ENCODE measurements at places on chromosomes 11 and 22.
A peak's percentile ranks its signal among the peaks of the same experiment; 100 is the strongest.

DNA sequence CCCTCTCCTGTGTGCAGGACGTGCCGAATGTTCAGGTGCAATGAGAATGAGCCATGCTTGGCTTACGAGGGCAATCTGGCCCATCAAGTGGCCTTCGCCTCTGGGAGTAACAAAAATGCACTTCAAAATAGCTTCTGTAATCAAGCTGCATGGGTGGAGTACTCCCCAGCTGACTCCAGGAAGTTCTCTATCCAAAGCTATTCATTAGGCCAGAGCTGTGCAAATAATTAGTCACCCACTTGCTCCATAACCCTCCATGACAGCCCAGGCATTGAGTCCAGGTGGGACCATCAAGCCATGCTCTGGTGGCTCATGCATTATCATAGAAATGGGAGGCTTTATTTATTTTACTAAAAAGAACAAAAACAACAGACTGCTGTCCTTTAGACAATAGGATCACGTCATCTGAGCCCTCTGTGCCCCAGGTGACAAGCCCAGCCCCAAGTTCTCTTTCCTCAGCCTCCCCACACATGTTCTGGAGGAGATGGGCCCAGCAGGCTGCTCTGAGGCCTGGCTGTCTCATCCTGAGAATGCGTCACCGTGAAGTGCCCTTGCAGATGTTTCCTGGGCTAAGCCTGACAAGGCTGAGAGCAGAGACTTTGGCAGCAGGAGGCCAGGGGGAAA, 244.7 kb downstream of the ETS1 start:
- peaks cover 47% of the 10 kb centered on the region for H3K4me1 ChIP-seq
- H3K36me3 ChIP-seq: peaks cover 8% of the 10 kb centered on the region
- no peaks in the 10 kb centered on the region for H3K27me3 ChIP-seq

DNA sequence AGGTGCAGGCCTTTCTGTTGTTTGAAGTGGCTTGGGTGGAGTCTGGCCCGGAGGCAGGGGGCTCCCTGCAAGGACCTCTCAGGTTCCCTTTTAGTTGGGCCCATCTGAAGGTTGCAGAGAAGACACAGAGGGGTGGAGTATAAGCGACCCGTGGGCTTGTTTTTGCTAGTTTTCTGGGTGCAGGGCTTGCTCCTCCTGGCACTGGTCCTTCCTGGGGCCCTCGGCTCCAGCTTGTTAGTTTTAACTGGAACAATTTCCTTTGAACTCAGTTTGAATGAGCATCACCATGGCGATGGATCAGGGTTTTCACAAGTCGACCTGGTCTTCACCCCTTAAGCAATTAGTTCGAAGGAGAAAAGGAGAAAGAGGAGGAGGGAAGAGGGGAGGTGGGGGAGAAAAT, 28.5 kb upstream of the OAF start:
- DNase-seq: no peak
- H3K27ac ChIP-seq: peak overlapping the region; percentile 7
- H3K4me1 ChIP-seq: no peaks in the 10 kb centered on the region

GRCh38 chr11:86219311-86220193, 25.0 kb upstream of the EED start:
- no peak overlapping the region for H3K27ac ChIP-seq
- no peak overlapping the region for H3K4me3 ChIP-seq
- peaks cover 15% of the 10 kb centered on the region for H3K4me1 ChIP-seq

GRCh38 chr11:77656362-77656761, 18.8 kb upstream of the CLNS1A start:
- no peaks in the 10 kb centered on the region for H3K4me1 ChIP-seq
- no peaks in the 10 kb centered on the region for H3K27me3 ChIP-seq
- H3K36me3 ChIP-seq: no peaks in the 10 kb centered on the region
- no peak for DNase-seq
- no peak overlapping the region for H3K4me3 ChIP-seq

DNA sequence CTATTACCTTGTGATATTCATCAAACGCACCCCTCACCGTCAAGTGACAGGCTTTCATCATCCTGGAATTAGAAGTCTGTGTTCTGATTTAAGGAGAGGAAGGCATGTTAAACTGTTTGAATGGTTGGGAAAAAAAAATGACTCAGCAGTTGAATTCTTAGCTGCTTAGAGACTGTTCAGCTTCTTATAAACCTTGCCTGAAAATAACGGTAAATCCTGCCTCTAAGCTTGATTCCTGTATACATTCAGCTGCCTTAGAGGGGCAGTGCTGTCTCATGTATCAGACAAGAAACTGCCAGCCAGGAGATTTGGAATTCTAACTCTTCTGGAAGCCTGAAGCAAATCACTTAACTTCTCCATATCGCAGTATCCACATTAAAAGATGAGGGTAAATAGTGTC, 437.4 kb downstream of the JRKL start:
- no peaks in the 10 kb centered on the region for H3K27me3 ChIP-seq
- DNase-seq: no peak
- H3K36me3 ChIP-seq: no peaks in the 10 kb centered on the region
- no peaks in the 10 kb centered on the region for H3K4me1 ChIP-seq
- H3K4me3 ChIP-seq: no peak overlapping the region
- no peak overlapping the region for H3K27ac ChIP-seq

GRCh38 chr22:31738566-31738965, 11.4 kb downstream of the PRR14L start:
- H3K27me3 ChIP-seq: no peaks in the 10 kb centered on the region
- peaks cover 46% of the 10 kb centered on the region for H3K4me1 ChIP-seq
- no peak overlapping the region for H3K4me3 ChIP-seq

DNA sequence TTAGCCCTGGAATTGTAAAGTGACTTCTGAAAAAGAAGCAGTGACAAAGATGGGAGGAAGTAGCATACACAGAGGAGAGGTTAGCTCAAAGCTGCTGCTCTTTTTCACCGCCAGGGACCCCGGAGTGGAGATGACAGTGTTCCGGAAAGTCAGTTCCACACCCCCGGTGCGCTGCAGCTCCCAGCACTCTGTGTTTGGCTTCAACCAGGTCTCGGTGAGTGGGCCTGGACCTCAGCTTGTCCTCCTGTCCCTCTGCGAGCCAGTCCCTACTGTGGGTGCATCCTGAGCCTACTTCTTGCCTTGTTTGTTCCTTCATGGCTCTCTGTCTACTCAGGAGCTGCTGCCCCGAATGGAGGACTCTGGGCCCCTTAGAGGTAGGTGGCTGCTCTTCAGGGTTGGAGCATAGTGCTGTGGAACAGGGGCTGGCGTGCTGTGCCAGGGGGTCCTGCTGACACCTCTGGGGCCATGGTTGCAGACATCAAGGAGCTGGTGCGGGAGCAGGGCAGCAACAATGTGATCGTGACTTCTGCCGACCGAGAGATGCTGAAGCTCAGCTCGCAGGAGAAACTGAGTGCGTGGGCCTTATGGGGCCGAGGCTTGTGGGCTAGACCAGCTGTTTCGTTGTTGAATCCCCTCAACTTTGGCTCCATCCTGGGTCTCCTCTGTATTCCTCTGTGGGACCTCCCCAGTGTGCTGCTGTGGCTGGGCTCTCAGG, 1.7 kb downstream of the PCNX3 start:
- no peaks in the 10 kb centered on the region for H3K27me3 ChIP-seq
- peak overlapping the region; percentile 88 for H3K4me3 ChIP-seq
- no peak for DNase-seq
- peaks cover 25% of the 10 kb centered on the region for H3K4me1 ChIP-seq
- H3K27ac ChIP-seq: peak overlapping the region; percentile 97
